ENCODE measurements at places on chromosomes 2 and 18.

- DNase-seq: no peak
Measured at GRCh38 chr18:79883461-79884293, 67.8 kb downstream of the SLC66A2 start.

GRCh38 chr18:73124175-73124574, 256.4 kb upstream of the NETO1 start:
- DNase-seq: no peak

DNA sequence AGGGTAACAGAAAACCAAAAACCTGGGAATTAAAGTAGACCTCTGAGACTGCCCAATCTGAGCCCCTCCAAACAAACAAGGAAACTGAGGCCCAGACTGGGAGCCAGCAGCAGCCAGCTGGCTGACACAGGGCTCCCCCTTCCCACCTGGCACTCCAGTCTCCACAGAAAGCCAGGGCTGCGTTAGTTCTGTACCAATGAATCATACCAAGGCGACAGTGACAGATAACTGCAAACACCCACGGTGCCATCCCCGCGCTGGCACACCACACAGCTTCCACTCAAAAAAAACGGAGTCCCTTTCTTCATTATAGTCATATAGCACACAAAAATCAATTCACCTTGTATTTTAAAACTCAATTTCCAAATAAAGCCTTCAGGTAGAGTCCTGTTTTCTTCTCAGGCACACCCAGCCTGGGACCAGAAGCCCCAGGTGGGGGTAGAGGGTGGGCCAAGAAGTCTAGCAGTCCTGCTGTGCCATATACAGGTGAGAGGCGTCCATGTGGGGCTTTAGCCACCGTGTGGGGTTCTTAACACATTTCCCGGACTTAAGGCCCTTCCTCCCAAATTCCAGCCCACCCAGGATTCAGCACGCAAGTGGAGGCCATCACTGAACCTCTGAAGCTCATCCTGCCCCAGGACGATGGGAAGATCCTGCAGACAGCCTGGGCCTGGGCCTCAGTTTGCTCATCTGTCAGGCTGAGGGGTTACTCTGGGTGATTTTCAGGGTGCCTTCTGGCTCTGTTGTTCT, 1.2 kb downstream of the PER2 start:
- DNase-seq: peak; percentile 22

DNA sequence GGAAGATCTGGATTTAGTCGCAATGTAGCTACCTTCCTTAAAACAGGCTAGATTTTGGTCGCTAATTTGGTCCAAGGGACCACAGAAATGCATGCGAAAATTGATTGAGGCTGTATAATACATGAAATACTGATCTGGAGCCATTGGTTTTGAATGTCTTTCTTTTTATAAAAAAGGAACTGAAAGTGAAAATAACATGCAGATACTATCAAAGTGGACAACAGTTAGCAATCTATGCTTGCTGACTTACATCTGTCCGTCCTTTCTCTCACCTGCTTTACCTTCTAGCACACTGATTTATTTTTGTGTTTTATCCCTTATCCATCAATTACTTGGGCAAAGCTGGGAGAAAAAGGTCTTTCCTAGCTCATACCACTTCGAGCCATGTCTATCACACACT, 1459.8 kb upstream of the ACVR2A start:
- DNase-seq: no peak

GRCh38 chr2:111148925-111149324, 28.2 kb downstream of the BCL2L11 start:
- no peak for DNase-seq

- DNase-seq: no peak
Measured at GRCh38 chr2:186443851-186444250, 42.2 kb upstream of the ZC3H15 start.

DNA sequence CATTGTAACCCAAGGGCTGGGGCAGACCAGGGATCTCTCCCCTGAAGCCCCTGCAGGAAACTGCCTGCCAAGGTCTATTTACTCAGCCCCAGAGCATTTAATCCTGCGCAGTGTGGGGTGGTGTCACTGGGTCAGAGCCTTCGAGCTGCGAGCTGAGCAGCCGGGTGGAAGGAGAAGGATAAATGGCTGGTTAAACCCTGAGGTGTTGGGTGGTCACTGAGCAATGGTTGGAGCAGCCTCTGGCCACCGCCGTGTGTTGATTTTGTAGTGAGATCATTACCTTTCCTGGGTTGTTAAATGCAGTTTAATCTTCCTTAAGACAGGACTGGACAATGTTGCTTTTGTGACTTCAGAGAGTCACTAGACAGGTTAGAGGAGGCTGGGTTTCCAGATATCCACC, 98.1 kb downstream of the SETBP1 start:
- DNase-seq: no peak

DNA sequence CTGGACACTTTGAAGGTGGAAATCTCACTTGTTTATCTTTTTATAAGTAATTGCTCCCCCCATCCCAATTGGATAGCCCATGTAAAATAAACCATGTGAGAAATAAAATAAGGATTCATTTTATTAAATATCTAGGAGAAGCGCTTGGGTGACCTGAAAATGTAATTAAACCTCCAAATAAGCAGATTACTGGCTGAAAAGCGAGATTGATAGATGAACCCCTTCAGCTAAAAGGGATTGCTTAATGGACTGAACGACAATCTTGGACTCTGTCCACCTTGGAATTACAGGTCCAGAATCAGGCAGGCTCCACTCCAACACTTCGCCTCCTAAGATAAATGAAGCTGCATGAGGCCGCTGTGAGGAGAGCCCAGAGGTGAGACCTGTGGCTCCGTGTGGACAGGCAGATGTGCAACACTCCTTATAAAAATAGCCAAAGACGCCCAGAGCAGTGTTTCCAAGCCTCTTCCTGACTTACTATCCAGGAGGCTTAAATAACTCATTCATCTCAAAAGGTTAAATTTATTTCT, 441.5 kb downstream of the MTX2 start:
- DNase-seq: peak; percentile 32

DNA sequence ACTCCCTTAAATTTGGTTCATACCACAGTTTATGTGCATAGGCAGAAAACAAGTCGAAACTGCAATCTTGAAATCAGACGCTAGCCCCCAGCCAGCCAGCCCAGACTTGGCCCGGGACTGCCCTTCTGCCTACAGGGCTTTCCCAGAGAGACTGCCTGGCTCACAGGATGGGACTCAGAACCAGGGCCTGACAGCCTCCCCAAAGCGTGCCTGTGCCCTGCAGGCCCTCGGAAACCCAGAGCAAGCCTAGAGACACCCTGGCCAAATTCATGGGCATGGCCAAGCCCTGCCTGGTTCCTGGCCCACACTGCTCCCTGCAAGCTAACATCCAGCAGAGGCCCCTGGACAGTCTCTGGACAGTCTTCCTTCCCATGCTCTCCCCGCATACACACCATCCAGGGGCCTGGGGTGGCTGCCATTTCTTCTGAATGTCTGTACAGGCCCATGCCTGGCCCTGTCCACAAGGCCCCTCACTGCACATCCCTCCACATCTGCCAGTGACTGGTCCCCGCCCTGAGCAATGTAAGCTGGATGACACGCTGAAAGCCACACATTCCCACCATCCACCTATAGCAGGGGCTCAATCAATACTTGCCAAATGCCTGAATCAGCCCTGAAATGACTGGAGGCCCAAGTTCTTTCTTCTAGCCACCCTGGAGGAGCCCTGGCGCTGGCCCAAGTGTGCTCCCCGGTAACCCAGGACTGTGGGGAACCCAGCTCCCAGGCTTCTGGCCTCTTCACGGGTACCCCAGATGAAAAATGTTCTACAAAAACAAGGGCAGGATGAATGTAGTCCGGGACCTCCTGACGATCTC, 73.1 kb downstream of the HDAC4 start:
- DNase-seq: no peak

DNA sequence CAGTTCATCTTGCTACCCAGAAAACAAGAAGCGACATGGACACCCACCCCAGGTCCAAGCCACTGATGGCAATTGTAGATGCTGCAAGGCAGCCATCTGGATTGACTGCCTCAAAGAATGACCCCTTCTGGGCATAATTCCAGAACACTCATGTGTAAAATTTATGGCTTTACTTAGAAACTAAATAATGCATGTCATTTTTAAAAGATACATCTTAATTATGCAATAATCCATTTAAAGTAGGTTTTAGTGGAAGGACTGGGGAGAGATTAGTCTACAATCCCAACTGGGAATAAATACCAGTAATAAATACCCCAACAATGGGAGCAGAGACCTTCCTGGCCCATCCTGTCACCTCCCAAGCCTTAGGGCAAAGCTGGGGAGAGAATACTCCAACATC, 247.7 kb downstream of the SS18 start:
- no peak for DNase-seq

- no peak for DNase-seq
Measured at GRCh38 chr2:126645211-126645618, 10.7 kb upstream of the GYPC start.

DNA sequence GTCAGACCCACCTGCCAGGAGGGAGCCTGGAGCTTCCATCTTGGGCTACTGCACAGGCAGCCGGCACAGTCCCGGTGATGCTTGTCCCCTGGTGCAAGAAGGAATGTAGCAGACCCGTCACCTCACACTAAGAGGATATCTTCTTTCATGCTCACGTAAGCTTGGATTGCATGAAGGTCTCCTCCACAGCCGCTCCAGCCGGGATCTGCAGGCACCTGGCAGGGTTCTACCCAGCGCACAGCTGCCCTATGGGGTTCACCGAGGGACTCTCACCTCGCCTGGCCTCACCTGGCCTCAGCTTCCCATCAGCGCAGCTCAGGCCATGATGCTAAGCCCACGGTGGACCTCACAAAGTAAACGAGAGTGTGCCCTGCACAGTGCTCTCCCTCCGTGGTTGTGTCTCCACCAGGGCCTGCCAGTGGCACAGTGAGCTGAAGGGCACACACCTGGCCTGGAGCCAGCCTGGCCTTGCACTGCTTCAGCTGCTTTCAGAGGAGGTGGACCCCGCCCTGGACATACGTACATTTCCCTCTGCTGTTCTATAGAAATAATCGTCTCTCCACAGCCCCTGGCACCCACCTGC, 239.1 kb downstream of the SEPTIN10 start:
- DNase-seq: no peak

DNA sequence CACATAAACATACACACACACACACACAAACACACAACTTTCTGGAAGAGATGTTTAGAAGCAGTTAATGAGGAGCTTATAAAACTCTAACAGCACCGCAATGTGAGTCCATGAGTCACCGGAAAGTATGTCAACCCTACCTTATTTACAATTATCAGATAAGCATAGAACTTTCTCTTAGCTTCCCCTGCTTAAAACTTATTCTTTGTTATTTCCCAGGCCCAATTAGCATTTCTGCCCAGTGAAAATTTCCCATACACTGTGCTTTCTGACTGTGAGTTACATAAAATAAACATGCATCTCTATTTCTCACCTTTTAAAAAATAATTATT, 737.6 kb downstream of the LRP1B start:
- no peak for DNase-seq

DNA sequence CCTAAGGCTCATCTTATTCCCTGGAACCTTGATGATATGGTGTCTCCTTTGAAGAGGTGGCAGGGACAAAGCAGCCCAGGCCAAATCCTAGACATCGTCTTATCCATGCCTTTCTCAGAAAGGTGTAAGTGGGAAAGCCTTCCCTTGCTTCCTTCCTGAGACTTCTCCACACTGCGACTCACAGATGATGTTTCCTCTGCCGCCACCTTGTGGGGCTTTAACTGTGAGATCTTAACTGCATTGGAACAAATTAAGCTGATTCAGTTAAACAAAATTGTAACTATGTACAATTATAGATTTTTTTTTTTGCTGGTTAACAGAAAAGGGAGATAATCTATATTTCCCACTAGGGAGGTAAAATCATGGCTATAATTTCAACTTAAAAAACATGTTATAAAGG, 10.0 kb upstream of the GCA start:
- DNase-seq: no peak

GRCh38 chr2:229852565-229852964, 69.2 kb downstream of the TRIP12 start:
- DNase-seq: peak; percentile 11

GRCh38 chr2:100767224-100767653, 52.7 kb upstream of the NPAS2 start:
- peak; percentile 81 for DNase-seq

GRCh38 chr2:71880846-71881610, 266.6 kb downstream of the CYP26B1 start:
- no peak for DNase-seq

DNA sequence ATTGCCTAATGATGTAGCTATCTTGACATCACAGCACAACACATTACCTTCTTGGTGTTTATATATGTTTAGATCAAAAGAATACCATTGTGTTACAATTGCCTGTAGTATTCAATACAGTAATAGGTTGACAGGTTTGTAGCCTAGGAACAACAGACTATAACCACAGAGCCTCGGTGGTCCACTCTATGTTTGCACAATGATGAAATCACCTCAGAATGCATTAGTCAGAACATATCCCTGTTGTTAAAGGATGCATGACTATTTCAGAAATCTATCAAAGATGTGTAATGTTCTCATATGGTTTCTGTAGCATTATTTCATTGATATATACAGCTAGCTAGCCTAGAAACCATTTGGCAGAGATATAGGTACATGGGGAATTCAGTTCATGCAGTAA, 8.9 kb downstream of the METTL5 start:
- DNase-seq: peak; percentile 65

- DNase-seq: no peak
Measured at GRCh38 chr2:16382451-16382850, 283.2 kb downstream of the CYRIA start.

DNA sequence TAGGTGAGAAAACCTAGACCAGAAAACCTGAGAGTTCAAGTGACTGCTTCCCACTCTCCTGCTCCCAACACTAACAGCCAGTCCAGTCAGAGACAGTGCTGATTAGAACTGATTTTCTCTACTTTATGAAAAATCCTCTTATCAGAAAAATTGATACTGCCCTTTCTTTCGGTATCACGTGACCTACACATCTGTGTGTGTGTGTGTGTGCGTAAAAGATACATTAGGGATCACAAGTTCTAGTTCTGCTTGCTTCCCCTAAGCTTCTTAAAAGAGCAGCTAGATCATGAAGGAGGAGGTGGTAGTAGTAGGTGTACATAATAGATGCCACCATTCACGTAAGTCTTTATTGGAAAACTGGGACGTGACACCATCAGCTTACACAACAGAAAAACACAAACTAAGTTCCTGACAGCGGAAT, 1.5 kb downstream of the ARL5A start:
- peak; percentile 7 for DNase-seq

DNA sequence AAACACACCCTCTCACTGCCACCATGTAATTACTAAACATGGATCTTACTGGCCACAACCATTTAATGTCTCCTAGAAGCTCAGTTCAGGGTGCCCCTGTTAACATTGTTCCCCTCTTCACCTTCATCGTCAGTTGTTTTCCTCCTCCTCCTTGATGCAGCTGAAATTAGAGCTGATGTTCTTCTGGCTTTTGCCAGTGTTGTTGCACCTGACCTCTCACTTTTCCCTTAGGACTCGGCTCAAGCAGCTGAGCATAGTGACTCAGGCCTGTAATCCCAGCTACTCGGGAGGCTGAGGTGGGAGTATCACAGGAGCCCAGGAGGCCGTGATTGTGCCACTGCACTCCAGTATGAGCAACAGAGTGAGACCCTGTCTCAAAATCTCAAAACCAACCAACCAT, 70.8 kb downstream of the ACSL3 start:
- no peak for DNase-seq

- DNase-seq: no peak
Measured at GRCh38 chr2:23100406-23100805, 284.6 kb upstream of the KLHL29 start.
